Temporal lobe (tissue), 4 donors: ENCODE measurements at places on chromosomes 5 and 9. TPM values are rescaled to one million over a fixed set of nuclear protein-coding genes. Genes with fewer than 3 reads are reported as not detected.

The SPATA31C1 gene
- total RNA-seq, result not detected

The SLCO4C1 gene
- total RNA-seq, result 0.49 TPM

The SLC23A1 gene
- not detected for total RNA-seq

The HIGD2A gene
- total RNA-seq, result 18.4 TPM

The CARTPT gene
- 0.74 TPM for total RNA-seq

The INIP gene
- total RNA-seq, result 20.4 TPM
